ENCODE measurements at places on chromosomes 12 and 14. TPM values are rescaled to one million over a fixed set of nuclear protein-coding genes. Genes with fewer than 3 reads are reported as not detected.

DNA sequence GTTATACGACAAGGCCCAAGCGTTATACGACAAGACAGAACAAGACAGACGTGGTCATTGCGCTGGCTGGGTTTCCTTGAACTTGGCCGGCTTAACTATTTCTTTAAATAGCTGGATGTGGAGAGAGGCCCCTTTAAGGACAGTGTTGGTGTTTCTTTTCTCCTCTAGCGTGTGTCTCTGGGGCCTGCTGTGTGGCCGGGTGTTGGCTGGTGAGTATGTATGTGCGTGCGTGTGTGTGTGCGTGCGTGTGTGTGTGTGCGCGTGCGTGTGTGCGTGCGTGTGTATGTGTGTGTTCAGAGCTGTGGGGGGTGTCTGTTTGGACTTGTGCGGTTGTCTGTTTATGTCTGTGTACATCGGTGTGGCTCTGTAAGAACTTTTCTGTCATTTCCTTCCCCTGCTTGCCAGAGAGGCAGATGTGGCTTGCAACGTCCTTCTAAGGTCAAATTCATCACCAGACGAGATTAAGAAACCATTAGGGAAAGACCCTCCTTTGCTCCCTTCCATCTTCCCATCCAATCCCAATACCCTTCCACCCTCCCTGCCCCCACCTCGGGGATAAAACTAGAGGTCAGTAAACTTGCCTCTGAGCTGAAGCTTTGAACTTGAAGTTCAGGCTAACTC is 78.6 kb upstream of the TBX3 start:
- no peak for DNase-seq

GRCh38 chr12:125184213-125184967 is 119.2 kb downstream of the AACS start:
- no peak for DNase-seq

ART4 gene
- total RNA-seq, result 43.5 TPM

CCDC38 gene
- 0.43 TPM for total RNA-seq

All from right lobe of liver (tissue), 6 donors.